ENCODE measurements at places on chromosomes 3 and 15.

DNA sequence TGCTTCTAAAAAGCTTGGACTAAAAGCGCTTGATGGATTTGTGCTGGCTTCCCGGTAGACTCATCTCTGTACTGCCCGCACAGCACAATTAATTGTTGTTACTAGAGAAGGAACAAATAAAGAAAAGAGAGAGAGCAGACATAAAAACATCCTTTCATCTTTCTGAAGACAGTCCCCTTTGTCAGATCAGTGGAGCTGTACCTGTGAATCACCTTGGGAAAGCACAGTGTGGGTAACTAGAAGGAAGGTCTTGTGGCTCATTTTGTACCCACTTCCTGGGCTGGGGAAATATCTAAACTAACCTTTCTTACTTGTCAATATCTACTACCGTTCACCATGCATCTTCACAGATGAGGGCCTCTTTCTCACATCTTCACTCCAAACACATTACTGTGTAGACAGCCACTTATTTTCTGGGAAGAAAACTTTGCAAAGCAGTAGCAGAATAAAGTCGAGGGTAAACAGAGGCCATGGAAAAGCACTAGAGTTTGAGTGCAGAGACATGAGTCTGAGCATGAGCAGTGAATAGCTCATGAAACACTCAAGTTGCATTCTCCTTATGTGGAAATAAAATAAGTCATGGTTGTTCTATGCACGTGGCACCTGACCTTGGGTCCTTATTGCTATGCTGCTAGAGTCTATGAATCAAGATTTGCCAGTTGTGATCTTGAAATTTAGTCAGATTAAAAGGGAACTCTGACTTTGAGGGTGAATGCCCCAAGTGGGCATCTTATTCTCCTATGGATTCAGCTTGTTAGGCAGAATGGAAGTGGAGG lies 169.3 kb downstream of the LPP start:
- no peak for DNase-seq

DNA sequence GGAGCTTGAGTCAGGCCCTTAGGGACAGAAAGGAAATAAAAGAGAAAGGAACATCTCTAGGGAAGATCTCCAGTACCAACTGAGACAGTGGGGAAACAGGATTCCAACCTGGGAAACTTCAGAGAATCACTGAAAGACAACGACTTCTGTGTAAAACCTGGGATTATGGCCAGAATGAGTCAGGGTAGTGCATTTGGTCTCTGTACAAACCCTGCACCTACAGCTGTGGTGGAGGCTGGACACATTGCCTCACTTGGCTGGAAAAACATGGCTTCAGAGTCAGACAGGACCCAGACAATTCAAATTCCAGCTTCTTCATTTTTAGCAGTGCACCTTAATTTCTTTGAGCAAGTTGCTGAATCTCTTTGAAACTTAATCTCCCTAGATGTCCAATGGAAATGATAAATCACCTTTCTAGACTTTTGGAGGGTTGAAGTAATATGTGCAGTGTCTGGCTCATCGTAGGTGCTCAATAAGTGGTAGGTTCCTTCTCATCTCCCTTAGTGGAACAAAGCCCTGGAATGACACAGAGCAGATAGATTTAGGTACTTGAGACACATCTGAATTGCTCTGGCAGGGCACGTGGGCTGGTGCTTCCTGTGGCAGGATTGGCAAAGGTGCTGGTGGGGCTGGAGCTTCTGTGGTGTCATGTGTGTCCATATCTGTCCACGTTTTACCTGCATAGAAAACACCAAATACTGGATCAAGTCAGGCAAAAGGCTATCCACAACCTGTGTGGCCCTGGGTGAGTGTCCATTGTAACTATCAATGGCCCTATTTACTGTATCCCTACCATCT lies 6.1 kb upstream of the CLSTN2 start:
- DNase-seq, result no peak

- DNase-seq, result no peak
Observed at GRCh38 chr3:174120997-174121396, 723.5 kb downstream of the NLGN1 start.

DNA sequence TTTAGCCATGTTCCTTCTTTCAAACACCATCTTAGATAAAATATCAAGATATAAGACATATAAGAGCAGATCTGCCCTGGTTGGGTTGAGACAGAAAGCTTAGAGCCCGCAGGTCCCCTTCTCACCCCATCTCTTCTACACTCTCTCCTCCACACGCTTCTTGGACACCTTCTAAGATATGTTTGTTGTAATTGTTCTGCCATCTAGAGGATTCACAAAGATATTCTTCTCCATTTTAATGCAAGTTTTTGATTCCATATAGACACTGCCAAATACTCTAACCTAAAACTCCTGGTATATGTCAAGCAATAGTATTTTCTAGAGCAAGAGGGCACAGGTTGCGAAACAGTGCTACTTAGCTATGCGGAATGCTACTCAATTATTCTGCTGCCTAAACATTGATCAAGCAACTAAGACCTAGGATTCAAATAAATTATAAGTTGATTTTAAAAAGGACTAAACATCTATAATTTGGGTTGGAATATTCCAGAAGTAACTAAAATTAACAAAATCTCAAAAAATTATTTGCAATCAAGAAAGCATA lies 6.8 kb downstream of the CHRM5 start:
- DNase-seq, result no peak

- no peak for DNase-seq
Observed at GRCh38 chr3:139324456-139324855, 19.4 kb upstream of the MRPS22 start.

DNA sequence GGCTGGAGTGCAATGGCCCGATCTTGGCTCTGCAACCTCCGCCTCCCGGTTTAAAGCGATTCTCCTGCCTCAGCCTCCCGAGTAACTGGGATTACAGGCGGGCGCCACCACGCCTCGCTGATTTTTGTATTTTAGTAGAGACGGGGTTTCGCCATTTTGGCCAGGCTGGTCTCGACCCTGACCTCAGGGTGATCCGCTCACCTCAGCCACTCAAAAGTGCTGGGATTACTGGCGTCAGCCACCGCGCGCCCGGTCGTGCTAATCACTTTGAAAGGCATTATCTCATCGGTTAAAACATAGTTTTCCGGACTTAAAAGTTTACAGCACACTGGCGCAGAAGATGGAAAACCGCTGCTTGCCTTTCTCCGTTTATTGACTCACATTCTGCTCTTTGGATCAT lies 27.6 kb upstream of the MTHFS start:
- DNase-seq, result no peak

DNA sequence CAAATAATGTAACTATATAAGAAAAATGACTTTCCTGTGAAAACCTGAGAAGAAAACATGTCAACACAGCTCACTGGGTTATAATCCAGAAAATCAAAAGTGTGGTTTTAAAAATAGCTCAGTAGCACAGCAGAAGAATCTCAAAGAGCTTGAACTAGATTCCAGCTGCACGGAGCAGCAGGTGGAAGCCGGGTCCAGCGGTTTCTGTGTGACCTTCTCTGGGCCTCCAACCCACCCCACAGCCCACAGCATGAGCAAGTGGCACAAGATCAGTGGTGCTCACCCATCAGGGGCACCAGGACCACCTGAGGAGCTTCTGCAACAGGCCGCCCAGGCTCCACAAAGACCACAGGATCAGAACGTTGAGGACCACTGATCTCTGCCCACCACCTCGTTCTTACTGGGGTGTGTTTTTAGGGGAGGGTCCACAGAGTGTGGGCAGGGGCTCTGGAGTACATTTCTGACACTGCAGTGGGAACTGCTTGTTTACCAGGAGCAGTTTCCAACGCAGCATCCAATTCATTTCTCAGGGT lies 23.2 kb downstream of the SLC41A3 start:
- DNase-seq, result no peak

- no peak for DNase-seq
Observed at GRCh38 chr3:156575641-156576040, 20.7 kb upstream of the SSR3 start.

- DNase-seq, result no peak
Observed at GRCh38 chr3:59186725-59187124, 136.9 kb upstream of the CFAP20DC start.

DNA sequence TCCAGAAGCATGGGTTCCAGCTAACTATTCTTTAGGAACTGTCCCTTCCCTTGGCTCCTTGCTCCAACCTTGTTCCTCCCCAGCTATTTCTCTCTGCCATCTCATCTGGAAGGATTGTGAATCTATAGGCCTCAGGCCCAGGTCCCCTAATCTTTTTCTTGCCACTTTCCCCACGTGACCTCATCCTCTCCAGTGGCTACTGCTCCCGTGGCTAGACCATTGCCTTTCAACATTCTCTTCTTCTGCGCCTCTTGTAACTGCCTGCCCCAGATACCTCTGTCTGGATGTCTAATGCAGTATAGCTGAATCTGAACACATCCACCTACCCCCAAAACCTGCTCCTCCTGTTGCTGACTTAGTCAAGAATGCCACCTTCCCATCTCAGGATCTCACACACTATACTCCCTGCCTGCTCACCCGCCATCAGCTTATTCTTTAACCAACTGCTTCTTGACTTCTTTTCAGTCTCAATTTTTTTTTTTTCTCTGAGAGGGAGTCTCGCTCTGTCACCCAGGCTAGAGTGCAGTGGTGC lies 5.2 kb downstream of the GPX1 start:
- no peak for DNase-seq

- DNase-seq, result no peak
Observed at GRCh38 chr15:88049506-88049905, 207.0 kb downstream of the NTRK3 start.

DNA sequence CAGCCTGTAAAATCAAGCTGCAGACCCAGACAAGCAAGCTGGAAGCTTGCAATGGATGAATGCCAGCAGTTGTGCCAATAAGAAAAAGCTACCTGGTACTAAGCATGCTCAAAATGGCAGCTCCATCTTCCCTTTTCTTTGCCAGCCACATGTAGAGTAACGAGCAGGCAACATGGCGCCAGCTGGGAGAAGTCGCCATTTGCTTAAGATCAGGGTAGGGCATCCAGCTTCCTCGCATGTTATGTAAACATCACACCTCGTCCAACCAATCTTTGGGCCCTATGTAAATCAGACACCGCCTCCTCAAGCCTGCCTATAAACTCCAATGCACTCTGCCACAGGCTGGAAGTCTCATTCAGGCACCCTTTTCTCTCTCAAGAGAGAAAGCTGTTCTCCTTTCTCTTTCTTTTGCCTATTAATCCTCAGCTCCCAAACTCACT lies 973.9 kb downstream of the FHIT start:
- no peak for DNase-seq

DNA sequence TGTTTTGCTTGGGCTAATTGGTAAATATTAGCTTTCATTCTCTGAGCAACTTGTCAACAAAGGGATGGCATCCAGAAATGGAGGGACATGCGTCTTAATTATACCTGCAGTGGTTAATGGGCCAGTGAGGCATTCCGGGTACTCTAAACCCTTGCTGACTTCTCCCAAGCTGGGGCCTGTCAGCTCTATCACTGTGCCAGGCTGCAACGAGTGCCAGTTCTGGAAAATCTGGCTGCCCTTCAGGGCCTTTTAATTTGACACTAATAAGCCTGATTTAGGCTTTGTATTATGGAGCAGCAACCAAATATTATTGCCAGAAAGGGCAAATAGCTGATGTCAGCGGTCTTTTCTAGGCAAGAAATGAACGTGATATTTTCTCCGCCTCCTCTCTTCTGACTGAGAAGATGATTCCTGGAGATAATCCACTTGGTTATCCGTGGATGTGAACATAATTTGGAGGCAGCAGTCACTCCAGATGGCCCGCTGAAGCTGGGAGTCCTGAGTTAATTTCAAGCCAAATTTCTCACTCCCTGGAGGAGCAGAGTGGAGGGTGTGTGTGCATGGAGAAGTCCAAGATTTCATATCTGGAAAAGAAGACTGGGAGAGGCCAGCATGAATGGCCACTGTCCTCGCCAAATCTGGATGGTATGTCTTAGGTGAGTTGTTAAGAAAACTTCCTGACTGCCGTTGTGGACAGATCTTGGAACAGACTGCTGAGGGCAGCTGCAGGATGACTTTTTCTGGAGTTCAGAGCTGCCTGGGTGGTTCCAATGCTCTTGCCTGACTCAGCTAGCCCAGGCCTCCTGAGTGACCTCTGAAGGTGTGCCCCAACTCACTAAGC lies 44.4 kb upstream of the PSMD6 start:
- no peak for DNase-seq

GRCh38 chr15:31525185-31525695 lies 198.6 kb downstream of the KLF13 start:
- DNase-seq, result no peak

DNA sequence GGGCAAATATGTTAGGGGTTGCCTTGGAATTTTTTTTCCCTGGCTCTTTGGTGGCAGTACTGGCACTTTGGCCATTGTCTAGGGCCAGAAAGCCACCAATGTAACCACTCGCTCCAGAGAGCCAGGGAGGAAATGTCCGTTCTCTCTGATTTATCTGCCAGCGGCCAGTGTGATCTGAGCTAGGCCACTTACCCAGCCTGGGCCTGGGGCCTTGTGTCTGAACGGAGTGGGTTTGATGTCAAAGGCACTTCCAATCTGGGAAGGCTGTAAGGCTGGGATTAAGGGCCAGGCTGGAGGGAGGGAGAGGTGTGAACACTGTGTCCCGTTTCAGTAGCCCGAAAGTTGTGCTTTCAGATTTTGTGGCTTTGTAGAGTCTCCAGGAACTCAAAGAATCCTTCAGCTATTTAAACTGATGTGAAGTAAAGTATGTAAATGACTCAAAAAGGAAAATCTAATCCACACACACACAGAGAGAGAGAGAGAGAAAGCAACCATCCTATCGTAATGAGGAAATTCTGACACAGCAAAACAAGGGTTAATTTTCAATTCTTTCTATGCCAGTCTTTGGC lies 271.0 kb downstream of the PDZRN3 start:
- no peak for DNase-seq

GRCh38 chr15:77499087-77499760 lies 78.5 kb downstream of the HMG20A start:
- DNase-seq, result no peak

DNA sequence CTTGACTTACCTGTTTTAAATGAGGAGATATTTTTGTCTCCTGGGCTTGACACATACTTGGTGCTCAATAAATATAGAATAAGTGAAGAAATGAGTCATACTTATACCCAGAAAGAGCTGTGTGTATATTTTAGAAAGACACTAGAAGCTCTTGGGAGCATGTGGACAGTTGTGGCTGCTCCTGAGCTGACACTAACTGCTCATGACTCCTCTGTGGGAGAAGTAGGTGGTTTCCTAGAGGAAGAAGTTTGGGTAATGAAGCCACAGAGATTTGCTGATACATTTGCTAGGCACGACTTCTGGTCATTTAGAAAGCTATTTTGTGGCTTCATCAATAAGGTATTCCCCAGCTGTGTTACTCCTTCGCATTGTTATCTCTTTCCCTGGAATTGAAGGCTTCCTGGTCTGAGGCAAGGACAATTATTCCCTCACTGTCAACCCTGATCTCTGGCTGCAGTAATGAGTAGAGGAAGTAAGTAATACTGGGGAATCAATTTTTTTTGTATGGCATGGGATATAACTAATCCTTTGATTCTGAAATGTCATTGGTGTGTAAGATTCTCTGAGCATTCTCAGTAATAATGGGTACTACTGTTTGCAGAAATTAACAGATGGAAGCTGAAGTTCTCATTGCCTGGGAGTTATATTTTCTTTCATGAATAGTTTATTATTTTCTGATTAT lies 79.6 kb upstream of the DCBLD2 start:
- DNase-seq, result no peak

DNA sequence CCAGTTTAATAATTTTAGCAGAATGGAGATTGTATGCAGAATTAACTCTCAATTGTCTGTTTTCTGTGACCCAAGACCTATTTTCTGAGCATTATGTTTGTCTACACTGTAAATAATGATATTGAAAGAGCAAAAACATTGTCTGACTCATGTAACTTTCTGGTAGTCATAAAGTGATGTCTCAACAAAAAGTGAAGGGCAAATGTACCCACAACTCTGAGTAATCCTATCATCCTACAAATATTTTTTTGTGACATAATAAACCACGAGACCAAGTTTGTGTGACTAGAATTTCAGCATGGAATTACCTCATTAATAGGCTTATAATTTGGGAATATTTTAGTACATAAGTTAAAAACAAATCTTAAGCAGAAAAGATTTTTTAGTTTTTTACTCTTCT lies 15.4 kb upstream of the ABHD10 start:
- no peak for DNase-seq

Measured in NCI-H1105 (cell line).